ENCODE measurements at places on chromosomes 4 and X. TPM values are rescaled to one million over a fixed set of nuclear protein-coding genes. Genes with fewer than 3 reads are reported as not detected.

DNA sequence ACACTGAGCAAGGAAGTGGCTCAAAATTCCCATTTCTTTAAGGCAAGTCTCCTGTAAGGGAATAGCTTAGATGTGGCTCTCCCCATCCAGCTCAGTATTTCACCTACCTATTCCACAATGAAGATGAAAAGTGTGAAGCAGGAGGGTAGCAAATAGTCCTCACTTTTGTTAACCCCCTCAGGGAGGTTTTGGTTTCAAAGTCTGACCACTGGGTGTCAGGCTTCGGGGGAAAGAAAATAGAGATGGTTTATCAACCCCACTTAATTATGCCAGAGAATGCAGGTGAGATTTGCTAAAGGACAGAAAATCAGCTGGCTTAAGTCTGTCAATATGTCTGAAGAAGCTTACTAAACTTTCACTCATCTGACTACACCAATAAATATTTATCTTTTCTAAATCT is 69.5 kb downstream of the DHX15 start:
- DNase-seq: no peak

DNA sequence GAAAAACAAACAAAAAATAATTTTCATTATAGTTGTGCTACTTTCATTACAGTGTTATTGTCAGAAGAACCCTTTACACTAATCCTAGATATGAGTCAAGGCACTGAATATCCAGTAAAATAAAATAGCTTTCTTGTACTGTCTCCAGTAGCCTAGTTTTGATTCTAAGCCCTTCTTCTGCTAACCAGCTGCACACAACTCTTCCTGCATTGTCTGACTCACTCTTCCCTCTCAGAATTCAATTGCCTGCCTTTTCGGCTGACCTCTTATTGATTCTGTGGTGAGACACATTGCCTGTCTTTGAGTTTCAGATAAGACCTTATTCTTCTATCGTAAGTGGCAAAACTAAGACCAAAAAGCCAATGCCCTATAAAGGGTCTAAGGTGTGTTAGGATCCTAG is 26.7 kb upstream of the PCDH18 start:
- no peak for DNase-seq

GRCh38 chrX:142663330-142664095 is 362.2 kb upstream of the SPANXN4 start:
- no peak for DNase-seq

Gene CXorf65
- polyA plus RNA-seq: not detected

DNA sequence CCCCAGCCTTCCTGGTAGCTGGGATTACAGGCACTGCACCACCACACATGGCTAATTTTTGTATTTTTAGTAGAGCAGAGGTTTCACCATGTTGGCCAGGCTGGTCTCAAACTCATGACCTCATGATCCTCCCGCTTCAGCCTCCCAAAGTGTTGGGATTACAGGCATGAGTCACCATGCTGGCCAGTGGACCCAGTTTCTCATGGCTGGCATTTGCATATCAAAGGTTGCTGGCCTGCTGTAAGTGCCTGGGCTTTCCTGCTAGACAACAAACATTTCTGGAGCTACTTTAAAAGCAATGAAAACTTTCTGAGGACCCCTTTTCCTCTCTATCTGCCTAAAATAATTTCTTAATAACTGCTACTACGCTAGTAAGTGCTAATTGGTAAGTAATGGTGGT is 228.2 kb downstream of the PCDH10 start:
- no peak for DNase-seq

- peak; percentile 10 for DNase-seq
Measured at GRCh38 chrX:151702741-151703340, 7.6 kb downstream of the PRRG3 start.

Gene ALG13
- polyA plus RNA-seq: 17.9 TPM

Gene TBX22
- polyA plus RNA-seq: not detected

GRCh38 chr4:75786526-75786925 is 62.1 kb downstream of the USO1 start:
- DNase-seq: no peak

DNA sequence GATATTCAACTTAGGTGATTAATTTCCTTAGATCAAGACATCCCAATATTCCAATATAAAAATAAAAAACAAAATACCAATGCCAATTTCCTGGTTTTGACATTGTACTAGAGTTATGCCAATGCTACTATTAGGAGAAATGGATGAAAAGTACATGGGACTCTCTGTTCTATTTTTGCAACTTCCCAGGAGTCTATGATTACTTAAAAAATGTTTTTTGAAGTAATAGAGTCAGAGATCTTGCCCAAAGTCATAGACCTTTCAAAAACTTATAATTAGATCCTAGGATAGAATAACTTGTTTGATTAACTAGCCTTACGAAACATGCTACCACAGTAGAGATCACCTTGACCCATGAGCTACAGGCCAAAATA is 73.6 kb upstream of the MAOA start:
- no peak for DNase-seq

Gene HPSE
- polyA plus RNA-seq: 1.5 TPM

DNA sequence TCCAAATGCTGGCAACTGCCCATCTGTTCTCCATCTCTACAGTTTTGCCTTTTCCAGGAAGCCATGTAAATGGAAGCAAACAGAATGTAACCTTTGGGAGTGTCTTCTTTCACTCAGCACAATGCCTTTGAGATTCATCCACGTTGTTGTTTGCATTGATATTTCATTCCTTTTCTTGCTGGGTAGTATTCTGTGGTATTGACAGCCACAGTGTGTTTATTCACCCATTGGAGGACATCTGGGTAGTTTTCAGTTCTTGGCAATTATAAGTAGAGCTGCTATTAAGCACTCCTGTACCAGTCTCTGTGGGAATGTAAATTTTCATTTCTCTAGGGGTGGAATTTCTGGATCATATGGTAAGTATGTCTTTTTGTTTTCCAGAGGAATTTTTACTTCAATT is 194.3 kb upstream of the RPS6KA3 start:
- DNase-seq: no peak

Gene TCP11X2
- polyA plus RNA-seq: not detected

- DNase-seq: no peak
Measured at GRCh38 chr4:31236639-31237173, 516.5 kb downstream of the PCDH7 start.

Gene USP17L28
- polyA plus RNA-seq: not detected

GRCh38 chr4:169945636-169946035 is 80.6 kb downstream of the MFAP3L start:
- no peak for DNase-seq

Gene CLGN
- polyA plus RNA-seq: 1.1 TPM

Gene STS
- polyA plus RNA-seq: 1.6 TPM

Gene SLC9B1
- 0.23 TPM for polyA plus RNA-seq

DNA sequence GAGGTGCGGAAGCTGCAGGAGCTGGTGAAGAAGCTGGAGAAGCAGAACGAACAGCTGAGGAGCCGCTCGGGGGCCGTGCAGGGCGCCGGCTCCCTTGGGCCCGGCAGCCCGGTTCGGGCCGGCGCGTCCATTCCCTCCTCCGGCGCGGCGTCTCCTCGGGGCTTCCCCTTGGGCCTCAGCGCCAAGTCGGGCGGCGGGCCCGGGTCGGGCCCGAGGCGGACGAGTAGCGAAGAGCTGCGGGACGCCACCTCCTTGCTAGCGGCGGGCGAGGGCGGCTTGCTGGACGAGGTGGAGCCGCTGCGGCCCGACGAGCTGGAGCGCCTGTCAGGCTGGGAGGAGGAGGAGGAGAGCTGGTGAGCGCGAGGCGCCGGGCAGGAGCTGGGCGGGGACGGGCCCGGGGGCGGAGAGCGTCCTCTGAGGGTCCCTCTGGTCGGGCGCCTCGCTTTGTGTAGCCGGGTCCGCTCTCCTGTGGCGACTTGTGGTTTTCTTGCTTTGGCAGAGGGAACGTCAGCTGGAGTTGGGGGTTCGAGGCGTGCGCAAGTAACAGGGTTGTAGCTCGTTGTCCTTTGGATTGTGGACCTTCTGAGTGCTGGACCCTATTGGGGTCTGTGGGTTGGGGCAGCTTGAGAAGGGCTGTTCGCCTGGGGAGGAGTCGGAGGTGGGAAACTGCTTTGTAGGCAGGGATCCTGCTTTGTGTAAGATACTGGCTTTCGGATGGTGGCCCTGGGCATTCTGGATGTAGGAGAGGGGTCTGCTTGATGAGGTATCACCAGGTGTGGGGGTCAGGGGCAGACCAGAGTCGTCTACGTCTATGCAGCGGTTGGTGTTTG is 662 bp downstream of the SLAIN2 start:
- DNase-seq: peak; percentile 86

DNA sequence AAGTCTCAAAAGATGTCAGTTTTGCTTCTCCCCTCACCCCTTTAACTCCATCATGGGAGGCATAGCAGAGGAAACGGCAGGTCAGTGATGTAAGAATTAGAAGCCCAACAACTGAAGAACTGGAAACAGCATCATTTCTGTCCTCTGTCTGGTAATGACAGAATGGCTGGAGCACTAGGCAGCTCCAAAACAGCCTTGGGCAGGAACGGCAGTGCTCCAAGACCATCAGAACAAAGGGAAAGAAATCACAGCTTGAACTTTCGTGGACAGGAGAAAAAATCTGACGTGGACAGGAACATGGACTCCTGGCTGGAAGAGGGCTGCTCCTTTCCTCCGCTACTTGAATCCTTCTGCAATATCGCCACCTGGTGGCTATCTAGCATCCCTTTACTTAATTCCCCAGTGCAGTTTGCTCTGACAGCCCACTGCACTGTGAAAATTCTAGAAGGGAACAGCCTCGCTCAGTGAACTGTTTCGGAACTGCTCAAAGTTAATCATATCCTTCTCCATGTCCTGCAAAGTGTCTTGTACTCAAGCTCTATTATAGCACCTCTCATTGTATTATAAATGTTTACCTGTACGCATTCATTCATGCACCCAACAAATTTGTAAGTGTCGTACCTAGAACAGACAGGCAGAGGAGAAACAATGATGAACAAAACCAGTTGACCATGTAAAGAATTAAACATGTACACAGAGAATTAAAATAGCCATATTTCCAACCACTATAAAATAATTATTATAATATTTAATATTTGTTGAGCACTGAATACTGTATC is 20.4 kb downstream of the SLC25A53 start:
- peak; percentile 51 for DNase-seq

Gene PCYT1B
- polyA plus RNA-seq: 0.84 TPM

- no peak for DNase-seq
Measured at GRCh38 chrX:114924856-114925255, 92.6 kb downstream of the IL13RA2 start.

DNA sequence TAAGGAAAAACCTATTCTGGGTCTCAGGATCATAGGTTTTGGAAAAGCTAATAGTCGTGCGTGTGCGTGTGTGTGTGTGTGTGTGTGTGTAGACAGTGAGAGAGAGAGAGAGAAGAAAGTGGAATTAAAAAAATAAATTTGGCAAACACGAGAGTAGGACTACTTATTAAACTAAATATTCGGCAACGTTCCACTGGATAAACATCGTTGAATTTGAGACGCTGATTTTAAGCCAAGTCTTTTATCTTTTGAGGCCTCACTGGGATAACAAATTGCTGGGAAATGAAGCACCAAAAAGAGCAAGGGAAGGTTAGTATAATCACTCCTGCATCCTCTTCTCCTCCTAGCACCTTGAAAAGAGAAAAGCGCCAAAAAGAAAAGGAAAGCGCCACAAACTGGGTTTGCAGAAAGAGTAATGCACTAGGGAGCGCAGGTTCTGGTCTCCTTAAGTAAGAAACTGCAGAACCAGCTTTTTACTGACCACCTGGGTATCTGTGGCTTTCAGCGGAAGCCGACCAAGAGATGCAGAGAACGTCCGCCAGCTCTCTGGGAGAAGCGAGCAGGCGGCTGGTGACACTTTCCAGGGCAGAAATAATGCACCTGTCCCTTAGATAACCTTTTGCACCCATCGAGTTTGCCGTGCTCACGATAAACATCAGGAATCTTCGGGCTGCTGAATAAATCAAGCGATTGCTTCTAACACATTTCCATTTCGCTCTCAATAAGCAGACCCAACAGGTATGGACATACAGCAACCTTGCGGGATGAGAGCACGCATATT is 3.4 kb downstream of the ATOH1 start:
- DNase-seq: no peak

DNA sequence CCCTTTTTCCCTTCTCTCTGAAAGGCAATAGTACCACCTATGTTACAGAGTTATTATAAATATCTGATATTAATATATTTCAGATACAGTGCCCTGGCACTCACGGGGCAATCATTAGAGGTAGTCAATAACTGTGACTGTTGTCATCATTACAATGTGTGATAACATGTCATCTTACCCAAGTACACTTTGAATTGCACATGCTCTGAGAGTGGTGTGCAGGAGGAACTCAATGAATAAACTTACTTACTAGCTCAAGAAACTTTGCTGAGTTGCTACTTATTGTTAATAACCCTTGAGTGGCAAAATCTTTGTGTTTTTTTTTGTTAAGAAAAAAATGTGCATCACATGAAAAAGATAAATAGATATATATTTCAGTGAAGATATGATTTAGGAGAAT is 275.1 kb upstream of the RASGEF1B start:
- DNase-seq: no peak

- peak; percentile 5 for DNase-seq
Measured at GRCh38 chr4:26346203-26346620, 25.4 kb downstream of the RBPJ start.
